ENCODE measurements at places on chromosomes 2 and 18.

DNA sequence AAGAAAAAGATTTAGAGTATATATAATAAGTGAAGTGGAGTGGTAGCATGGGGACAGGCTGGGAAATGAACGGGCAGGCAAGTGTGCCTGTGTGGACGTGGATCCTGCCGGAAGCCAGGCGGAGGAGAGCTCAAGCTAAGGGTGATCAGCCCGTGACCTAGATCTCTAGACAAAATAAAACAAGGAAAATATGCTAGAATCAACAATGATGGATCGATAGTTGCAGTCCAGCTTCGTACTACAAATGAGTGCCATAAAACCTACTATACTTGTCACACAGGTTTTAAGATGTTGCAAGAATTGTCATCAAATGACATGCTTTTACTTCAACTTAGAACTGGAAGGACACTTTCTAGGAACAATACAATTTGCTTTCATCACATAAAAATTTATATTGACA, 8.5 kb downstream of the EIF2AK2 start:
- DNase-seq: no peak

- peak; percentile 48 for DNase-seq
These were observed 79.2 kb upstream of the EPC2 start for GRCh38 chr2:148565272-148565894.

GRCh38 chr2:39512941-39513340, 75.9 kb upstream of the MAP4K3 start:
- peak; percentile 55 for DNase-seq

GRCh38 chr18:8261651-8262091, 347.6 kb upstream of the RAB12 start:
- no peak for DNase-seq
